Right cardiac atrium (tissue), 5 donors: ENCODE measurements at places on chromosomes 3 and 15. TPM values are rescaled to one million over a fixed set of nuclear protein-coding genes. Genes with fewer than 3 reads are reported as not detected.

Gene GYG1
- total RNA-seq = 130 TPM

DNA sequence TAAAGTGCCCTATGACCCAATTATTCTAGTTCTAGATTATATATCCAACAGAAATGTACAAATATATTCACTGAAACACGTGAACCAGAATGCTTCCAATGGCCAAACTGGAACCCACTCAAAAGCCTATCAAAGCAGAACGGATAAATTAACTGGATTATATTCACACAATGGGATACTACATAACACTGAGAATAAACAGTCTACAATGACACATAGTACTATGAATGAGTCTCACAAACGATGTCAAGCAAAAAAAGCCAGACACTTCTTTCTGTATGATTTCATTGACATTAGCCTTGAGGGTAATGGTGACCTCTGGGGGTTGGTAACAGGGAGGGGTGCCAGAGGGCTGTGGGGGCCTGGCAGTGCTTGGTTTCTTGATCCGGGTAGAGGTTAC is 50.9 kb upstream of the HACD2 start:
- no peak for DNase-seq

DNA sequence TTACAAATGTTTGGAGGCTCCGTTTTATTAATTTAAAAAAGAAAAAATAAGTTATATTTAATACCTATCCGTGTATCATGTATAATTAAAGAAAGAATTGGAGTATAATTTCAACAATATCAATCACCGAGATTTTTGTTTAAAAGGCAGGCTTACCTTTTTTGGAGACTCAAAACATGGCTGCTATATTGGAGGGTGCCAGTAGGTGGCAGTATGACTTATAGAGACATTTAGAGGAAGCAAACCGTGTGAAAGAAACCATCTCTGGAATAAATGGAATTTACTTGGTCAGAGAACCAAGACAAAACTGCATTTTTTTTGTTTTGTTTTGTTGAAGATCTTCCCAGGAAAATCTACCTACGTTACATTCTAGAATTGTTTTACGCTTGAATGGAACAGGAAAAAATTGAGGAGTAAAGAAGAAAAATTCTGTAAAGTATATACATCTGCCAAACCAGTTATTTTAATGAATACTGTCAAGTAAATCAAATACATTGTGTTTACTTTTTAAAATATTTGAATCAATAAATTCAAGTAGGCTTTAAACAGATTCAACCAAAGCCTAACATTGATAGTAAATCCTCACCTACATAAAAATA is 802.6 kb upstream of the ALCAM start:
- DNase-seq = no peak

- peak; percentile 69 for DNase-seq
Measured at GRCh38 chr15:89358755-89359439, 24.3 kb upstream of the POLG start.

DNA sequence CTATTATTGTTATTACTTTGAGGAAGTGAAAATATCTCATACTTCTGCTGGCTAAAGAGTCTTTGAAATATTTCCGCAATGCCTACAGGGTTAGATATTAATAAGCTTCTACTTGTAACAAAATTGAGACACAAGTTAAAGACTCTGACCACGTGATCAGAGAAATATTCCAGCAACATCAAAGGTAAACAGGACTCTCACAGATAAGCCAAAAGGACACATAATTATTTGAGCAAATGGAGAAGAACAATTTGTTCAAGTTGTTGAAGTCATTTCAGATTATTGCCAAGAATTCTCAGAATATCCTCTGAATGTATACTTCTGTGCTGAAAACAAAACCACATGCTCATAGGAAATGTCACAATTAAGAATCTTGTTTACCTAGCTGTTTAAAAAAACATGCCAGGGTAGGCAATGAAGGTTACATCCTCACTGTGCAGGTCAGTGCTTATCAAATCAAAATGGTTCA is 225.8 kb upstream of the ALCAM start:
- DNase-seq = no peak

DNA sequence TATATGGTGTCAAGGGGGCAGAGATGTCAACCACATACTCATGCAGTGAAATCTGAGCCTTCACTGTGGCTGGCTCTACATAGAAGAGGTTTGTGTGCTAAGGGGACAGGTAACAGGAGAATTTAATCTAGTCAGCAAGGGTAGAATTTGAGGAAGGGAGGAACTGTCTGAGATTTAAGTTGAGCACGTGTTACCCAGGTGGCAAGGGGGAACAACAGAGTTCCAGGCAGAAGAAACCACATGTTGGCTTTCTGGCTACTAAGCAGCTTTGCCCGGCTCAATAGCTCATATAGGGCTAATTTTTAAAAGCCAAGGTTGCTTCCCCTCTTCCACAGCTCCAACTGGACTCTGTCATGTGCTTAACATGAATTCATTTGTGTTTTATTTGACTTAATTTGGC is 397.6 kb downstream of the EDEM1 start:
- DNase-seq = no peak

GRCh38 chr3:116188231-116188785 is 257.0 kb downstream of the LSAMP start:
- no peak for DNase-seq

DNA sequence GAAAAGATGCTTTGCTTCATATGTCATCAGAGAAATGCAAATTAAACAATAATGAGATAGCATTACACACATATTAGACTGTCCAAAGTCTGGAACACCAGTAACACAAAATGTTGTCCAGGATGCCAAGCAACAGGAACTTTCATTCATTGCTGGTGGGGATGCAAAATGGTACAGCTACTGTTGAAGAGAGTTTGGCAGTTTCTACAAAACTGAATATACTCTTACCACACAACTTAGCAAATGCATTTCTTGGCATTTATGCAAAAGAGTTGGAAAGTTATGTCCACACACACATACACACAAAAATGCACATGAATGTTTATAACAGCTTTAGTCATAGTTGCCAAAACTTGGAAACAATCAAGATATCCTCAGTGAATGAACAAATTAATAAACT is 195.2 kb upstream of the MME start:
- DNase-seq = no peak

DNA sequence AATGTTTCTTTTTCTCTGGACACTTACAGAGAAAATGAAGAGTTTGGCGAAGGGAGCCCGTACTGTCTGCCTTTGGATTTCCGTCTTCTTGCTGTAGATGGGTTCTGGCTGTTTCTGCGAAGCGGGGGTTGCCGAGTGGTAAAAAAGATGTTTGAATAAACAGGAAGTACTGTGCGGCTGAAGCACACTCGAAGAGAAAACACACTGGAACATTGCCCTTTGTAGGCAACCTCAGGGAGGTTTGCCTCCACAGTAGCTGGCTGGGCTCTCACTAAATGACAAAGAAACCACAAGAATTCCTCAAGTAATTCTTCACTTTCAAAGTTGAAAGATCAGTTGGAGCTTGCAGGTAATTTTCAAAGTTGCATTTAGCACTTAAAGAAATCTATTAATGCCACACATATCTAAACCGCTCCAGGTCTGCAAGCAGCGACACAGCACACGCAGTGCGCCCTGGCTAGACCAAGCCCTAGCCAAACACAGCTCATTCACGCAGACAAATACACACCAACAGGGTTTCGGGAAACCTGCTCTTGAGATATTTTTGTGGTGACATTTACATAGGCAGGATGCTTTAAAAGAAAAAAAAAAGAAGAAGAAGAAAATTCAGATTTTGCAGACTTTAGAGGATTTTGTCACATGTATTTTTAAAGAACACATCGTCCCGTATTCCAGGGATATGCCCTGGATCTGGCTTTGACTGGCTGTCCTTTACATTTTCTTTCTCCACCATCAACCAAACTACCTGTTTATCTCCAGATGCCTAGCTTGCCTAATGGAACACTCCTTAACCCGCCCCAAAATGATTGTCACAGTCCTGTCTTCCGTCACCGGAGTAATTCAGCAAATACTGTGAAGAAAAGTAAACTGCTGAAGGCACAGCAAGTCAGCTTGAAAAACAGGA is 452.8 kb downstream of the FOXP1 start:
- peak; percentile 36 for DNase-seq
